ENCODE measurements at places on chromosomes 2 and 18. TPM values are rescaled to one million over a fixed set of nuclear protein-coding genes. Genes with fewer than 3 reads are reported as not detected.
A peak's percentile ranks its signal among the peaks of the same experiment; 100 is the strongest.

DNA sequence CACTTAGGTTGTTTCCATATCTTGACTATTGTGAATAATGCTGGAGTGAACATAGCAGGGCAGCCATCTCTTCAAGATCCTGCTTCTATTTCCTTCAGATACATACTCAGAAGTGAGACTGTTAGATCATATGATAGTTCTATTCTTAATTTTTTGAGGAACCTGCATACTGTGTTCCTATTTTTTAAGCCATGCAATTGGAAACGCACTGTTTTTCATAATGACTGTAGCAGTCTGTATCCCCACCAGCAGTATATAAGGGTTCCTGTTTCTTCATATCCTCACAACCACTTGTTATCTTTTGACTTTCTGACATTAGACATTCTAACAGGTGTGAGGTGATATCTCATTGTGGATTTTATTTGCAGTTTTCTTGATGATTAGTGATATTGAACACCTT lies 15.5 kb downstream of the NEURL3 start:
- DNase-seq, result no peak

Gene ATP6V1C2
- 2.9 TPM for polyA plus RNA-seq

Gene REL
- 10.3 TPM for polyA plus RNA-seq

Gene CEBPZ
- polyA plus RNA-seq, result 63.0 TPM

Gene GPR45
- not detected for polyA plus RNA-seq

DNA sequence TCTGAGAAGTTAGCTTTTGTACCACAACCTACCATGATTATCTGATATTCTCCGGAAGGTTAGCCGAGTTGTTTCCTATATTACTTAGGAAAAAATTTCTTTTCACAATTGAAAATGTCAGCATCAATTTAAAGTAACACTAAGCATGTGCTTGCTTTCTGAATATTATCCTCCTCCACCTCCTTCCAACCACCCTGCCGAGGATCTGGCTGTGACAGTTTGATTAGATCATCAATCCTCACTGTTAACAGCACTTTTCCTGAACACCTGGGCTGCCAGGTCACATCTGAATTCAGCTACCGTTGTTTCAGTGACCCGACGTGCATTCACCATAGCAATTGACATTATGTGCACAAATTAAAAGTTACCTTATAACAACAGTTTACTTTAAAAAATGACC lies 207.0 kb downstream of the ZNF407 start:
- no peak for DNase-seq

DNA sequence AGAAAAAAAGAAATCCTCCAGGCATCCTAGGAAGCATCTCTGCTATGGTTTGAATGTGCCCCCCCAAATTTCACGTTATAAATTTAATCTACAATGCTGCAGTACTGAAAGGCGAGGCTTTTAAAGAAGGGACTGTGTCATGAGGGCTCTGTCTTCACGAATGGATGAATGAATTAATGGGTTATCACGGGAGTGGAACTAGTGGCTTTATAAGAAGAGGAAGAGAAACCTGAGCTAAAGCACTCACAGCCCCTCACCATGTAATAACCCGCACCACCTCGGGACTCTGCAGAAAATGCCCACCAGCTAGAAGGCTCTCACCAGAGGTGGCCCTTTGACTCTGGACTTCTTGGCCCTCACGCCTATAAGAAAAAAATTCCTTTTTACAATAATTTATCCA lies 27.6 kb downstream of the RNU4ATAC start:
- no peak for DNase-seq

DNA sequence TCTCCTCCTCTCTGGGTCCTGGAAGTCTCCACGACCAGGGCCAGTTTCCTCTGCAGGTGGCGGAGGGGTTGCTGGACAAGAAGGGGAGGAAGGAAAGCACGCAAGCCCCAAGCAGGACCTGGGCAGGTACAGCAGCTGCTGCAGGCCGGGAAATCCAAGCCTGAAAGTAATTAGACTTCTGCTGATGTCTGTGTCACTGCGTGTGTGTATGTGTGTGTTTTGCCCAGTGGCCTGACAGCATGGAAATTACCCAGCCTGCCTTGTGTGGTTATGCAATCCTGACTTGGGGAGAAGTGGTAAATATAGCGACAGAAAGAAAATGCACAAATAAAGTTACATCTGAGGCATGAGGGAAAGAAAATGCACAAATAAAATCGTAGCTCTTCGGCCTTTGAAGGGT lies 121.8 kb upstream of the ZBTB14 start:
- peak; percentile 74 for DNase-seq

DNA sequence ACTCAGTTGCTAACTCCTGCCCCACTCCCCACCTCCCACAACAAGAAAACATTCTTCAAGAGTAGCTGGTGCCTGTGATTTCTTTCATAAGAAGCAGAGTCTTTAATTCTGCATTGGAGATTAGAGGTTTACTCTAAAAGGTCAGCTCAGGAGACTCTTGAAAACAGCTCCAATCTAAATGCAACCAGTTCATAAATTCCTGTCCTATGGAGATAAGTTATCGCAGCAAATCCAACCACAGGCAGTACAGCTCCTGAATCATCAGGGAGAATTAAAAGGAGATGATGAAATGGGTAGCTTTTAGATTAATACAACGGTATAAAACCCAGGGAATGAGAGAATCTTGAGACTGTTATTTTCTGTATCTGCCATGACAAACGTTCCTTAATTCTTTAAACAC lies 130.7 kb downstream of the SOCS6 start:
- DNase-seq, result no peak

GRCh38 chr2:230905448-230906421 lies 19.3 kb downstream of the GPR55 start:
- no peak for DNase-seq

Data from right lung (tissue), 10 donors.